ENCODE measurements at places on chromosomes 16 and 17. TPM values are rescaled to one million over a fixed set of nuclear protein-coding genes. Genes with fewer than 3 reads are reported as not detected.
A peak's percentile ranks its signal among the peaks of the same experiment; 100 is the strongest.

HAP1 gene
- polyA plus RNA-seq, result 0.05 TPM

NPW gene
- not detected for polyA plus RNA-seq

BCKDK gene
- 42.2 TPM for polyA plus RNA-seq

HS3ST2 gene
- polyA plus RNA-seq, result 0.70 TPM

XAF1 gene
- polyA plus RNA-seq, result 31.1 TPM

VASN gene
- polyA plus RNA-seq, result 10.7 TPM

IKZF3 gene
- polyA plus RNA-seq, result 0.14 TPM

PIK3R6 gene
- 0.86 TPM for polyA plus RNA-seq

PIPOX gene
- 0.48 TPM for polyA plus RNA-seq

DNAI2 gene
- polyA plus RNA-seq, result not detected

DNA sequence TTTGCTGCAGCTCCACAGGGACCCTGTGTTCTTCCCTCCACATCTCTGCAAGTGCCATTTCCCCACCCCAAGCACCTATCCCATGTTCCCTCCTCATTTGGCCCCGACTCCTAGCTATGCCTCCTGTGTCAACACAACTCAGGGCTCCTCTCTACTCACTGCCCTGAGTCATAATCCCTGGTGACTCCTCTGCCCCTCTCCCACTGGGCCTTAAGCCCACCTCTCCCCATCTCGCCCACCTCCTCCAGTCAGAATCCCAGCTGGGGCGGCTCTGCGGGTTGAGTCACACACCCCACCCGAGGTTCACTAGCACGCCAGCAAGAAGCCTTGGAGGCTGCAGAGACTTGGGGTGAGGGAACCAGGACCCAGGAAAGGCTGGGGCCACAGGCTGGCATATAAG lies 346.2 kb downstream of the FOXL1 start:
- DNase-seq, result no peak

DNA sequence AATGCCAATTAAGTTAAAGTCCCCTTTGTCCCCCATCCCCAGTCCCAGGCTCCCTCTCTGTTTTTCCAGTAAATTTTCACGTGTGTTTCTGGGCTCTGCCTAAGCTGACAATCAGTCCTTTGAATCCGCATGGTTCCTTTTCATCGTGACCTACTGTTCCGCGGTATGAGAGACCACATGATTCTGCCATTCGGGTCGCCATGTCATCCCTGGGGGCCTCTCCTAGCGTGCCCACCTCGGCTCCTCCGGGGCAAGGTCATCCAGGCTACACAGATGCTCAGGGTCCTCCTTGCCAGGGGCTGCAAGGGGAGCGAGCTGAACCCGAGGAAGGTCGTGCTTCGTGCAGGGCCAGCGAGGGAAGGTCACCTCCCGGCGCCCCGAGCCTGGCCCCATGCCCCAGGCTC lies 157.6 kb downstream of the RAB11FIP4 start:
- DNase-seq, result no peak

DNA sequence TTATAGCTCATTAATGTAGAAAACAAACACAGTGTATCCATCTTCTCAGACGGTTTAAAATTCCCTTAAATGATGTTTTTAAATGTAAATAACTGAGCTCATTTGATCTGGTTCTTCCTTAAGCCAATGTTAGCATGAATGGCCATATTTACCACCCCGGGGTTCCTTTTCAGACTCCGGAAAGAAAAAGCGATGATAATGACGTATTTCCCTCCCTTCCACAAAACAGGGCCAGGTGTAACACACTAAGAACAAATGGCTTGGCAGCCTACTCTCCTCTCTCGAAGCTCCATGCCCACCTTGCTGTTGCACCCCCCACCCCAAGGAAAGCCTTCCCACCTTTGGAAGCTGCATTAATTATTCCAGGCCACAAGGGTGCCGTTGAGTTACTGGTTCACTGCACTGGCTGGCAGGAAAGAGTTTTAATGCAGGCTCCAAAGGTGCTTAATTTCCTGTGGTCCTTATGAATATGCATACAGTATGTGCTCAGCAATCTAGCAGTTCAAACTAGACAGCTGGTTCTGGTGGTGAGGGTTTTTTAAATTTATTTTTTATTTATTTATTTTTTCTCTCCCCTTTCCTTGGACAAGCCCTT lies 378.9 kb downstream of the WWOX start:
- no peak for DNase-seq

GRCh38 chr17:68297195-68297594 lies 5.9 kb downstream of the ARSG start:
- no peak for DNase-seq

- DNase-seq, result no peak
Observed at GRCh38 chr16:89374393-89374960, 115.9 kb downstream of the ANKRD11 start.

- DNase-seq, result no peak
Observed at GRCh38 chr16:88391144-88391850, 8.5 kb downstream of the ZNF469 start.

GRCh38 chr17:35447499-35447898 lies 1.1 kb downstream of the SLFN13 start:
- no peak for DNase-seq

DNA sequence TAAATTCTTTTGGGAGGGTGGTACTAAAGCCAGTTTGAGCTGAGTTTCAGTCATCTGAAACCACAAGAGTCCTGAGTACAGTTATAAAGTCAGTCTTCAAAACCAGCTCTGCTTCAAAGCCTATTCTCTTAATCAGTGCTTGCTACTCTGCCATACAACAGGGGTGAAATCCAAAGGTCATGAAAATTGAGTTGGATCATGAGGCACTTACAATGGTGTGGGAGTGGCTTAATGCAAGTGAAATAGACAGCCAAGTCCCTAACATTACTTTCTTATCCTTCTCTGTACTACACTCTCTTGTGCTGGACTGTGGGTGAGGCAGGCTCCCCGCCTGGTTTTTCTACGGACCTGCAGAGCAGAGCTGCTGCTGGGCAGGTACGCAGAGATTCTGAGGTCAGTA lies 12.4 kb downstream of the CBLN1 start:
- no peak for DNase-seq

DNA sequence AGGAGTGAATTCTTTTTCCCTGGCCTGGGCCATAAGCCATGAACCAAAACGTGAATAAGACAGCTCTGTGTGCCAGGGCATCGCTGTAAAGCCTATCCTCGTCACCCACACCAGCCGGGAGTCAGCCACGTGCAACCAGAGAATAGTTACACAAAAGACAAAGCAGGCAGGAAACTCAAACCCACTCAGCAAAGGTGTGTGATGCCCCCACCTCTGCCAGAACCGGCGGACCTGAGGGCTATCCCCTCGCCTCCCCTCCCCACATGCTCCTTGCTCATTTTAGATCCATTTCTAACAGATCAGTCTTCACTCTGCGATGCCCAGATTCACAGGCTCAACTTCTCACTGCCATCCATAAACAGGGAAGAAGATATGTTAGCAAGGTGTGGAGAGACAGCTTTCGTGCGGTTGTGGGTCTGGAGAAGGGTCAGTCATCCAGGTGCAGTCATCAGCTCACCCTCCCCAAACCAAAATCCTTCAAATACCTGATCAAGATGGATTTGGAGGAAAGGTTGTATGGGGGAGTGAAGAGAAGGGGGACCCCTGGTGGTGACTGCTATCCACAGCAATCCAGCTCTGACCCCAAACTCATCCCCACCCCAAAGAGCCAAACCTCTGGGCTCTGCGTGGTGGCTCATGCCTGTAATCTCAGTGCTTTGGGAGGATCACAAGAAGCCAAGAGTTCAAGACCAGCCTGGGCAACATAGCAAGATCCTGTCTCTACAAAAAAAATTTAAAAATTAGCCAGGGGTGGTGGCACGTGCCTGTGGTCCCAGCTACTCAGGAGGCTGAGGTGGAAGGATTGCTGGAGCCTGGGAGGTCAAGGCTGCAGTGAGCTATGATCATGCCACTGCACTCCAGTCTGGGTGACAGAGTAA lies 219.2 kb downstream of the C16orf78 start:
- no peak for DNase-seq

GRCh38 chr17:9356488-9356911 lies 219.1 kb downstream of the STX8 start:
- no peak for DNase-seq

DNA sequence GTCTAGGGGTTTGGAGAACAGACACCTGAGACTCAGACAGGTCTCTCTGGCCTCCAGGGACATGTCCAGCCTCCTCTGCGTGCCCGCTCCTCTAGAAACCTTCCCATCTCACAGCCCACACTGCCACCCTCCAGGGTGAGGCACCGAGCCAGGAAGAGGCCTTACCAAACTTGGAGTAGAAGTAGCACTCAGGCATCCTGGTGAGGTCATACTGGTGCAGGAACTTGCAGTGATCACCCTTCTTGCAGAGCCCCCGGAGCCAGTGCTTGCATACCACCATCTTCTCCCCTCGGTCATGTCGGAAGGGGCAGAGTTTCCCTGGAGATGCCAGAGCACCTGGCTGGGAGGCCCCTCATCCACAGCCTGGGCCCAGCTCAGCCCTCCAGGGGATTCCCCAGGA lies 4.2 kb downstream of the CPSF4L start:
- no peak for DNase-seq

DNA sequence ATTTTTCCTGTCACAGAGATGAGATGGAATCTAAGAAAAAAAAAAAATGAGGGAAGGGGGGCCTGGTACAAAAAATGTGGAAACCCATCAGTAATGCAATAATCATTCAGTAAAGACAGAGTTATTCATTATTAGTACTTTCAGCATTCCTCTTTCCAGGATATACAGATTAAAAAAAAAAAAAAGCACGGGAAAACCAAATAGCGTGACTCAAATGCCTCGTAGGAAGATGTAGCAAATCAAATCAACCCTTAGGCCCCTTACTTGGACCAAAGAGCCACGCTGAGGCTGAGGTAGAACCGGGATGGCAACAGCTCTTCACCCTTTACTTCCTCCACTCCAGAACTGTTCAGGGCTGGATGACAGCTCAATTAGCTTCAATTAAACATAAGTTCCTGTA lies 52.5 kb downstream of the SMG6 start:
- no peak for DNase-seq

- DNase-seq, result no peak
Observed at GRCh38 chr17:1239210-1239609, 31.0 kb upstream of the BHLHA9 start.

DNA sequence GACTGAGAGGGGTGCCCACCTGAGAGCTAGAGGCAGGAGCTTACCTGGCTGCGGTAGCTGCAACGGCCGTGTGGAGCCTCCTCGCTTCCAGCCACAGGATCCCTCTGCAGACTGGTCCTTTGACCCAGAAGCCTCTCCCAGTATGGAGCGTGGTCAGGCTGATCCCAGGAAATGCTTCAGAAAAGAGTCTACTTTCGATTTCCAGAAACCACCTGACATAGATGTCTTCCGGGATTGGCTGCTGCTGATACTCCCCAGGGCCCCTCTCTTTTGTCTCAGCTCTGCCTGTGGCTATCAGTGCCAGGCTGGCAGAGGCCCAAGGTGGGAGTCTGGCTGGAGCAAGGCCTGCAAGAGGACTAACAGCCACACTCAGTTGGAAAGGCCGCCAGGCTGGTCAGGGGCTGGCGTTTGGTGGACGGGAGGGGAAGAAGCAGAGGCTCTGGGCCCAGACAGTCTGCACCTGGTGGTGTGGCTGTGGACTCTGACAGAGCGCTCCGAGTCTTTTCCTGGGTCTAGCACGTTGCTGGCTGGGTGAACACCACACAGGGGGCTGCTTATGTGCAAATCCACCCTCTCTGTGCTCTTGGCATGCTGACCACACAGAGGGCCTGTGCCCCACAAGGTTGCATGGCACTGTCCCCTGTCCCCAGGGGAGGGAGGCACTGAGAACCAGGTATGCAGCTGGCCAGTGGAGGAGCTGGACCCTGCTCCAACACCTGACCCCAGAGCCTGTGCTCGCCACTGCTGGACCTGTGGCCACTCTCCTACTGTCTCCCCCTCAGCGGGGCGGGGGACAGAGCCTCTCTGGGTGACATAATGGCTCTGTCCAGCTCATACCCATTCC lies at the start of gene LGALS3BP:
Gene LGALS3BP, minus strand, starts transcription at position 144 of the 844 bp plus-strand sequence. CDS start 2,732 bp downstream, outside the sequence.
- peak; percentile 92 for DNase-seq

- DNase-seq, result no peak
Observed at GRCh38 chr17:66285149-66285548, 17.3 kb upstream of the PRKCA start.
